ENCODE measurements at places on chromosomes 5 and 9.

- no peaks in the 10 kb centered on the region for H3K27me3 ChIP-seq
- no peak overlapping the region for H3K27ac ChIP-seq
- no peak overlapping the region for H3K4me3 ChIP-seq
- no peaks in the 10 kb centered on the region for H3K4me1 ChIP-seq
- H3K36me3 ChIP-seq, result peaks cover 82% of the 10 kb centered on the region
These were observed 33.6 kb downstream of the RAB14 start for GRCh38 chr9:121168052-121168451.

DNA sequence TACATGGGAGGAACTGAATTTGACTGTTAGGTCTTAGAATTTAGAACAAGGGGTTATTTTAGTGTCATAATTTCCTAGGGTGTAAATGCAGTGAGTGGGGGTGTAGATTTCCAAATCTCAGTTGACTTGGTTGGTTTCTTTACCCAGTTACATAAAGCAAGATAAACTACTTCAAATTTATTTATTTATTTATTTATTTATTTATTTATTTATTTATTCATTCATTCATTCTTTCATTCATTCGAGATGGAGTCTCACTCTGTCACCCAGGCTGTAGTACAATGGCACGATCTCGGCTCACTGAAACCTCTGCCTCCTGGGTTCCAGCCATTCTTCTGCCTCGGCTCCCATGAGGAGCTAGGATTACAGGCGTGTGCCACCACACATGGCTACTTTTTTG lies 200.4 kb downstream of the SLF1 start:
- no peak overlapping the region for H3K27ac ChIP-seq
- no peak overlapping the region for H3K4me3 ChIP-seq
- no peaks in the 10 kb centered on the region for H3K4me1 ChIP-seq
- DNase-seq, result no peak
- H3K27me3 ChIP-seq, result no peaks in the 10 kb centered on the region

DNA sequence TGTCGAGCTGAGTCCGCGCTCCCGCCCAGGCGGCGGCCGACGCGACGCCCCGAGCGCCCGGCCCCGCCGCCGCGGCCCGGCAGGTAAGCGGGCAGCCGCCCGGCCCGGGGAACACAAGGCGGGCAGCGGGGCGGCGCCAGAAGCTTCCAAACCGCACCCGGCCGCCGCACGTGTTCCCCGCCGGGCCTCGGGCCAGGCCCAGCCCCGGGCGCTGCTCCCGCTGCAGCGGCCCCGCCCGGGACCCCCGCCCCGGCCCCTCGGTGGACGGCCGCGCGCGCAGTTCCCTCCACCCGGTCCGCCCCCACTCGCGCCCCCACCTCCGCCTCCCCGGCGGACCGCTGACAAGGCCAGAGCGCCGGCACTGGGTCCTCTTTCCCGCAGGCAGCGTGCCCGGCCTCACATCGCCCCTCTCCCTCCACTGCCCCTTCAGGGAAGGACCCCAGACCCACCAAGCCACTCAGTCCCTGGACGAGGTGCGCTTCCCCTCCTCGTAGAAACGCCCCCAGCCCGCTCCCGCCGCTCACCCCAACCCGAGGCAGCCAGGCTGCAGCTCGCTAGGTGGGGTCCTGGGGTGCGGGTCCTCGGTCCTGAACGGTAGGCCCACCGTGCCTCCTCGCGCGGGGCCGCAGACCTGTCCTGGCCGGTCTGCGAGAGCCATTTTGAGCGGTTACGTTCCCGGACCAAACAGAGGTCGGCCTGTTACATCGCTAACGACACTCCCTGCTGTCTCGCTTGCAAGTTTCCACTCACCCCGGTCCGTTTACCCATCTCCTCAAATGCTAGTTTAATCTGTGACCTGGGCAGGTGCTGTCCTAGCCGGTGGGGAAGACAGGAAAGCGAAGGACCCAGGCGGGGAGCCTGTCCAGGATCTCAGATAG lies 475 bp downstream of the WDR5 start:
- peaks cover 16% of the 10 kb centered on the region for H3K36me3 ChIP-seq
- peak overlapping the region; percentile 99 for H3K4me3 ChIP-seq
- no peak for DNase-seq
- peak overlapping the region; percentile 97 for H3K27ac ChIP-seq
- H3K27me3 ChIP-seq, result no peaks in the 10 kb centered on the region
- peaks cover 54% of the 10 kb centered on the region for H3K4me1 ChIP-seq

- no peak overlapping the region for H3K4me3 ChIP-seq
- H3K4me1 ChIP-seq, result peaks cover 18% of the 10 kb centered on the region
- H3K36me3 ChIP-seq, result no peaks in the 10 kb centered on the region
- no peak for DNase-seq
- H3K27me3 ChIP-seq, result peaks cover 98% of the 10 kb centered on the region
- no peak overlapping the region for H3K27ac ChIP-seq
These were observed 3.6 kb upstream of the FOXD1 start for GRCh38 chr5:73452215-73452614.

DNA sequence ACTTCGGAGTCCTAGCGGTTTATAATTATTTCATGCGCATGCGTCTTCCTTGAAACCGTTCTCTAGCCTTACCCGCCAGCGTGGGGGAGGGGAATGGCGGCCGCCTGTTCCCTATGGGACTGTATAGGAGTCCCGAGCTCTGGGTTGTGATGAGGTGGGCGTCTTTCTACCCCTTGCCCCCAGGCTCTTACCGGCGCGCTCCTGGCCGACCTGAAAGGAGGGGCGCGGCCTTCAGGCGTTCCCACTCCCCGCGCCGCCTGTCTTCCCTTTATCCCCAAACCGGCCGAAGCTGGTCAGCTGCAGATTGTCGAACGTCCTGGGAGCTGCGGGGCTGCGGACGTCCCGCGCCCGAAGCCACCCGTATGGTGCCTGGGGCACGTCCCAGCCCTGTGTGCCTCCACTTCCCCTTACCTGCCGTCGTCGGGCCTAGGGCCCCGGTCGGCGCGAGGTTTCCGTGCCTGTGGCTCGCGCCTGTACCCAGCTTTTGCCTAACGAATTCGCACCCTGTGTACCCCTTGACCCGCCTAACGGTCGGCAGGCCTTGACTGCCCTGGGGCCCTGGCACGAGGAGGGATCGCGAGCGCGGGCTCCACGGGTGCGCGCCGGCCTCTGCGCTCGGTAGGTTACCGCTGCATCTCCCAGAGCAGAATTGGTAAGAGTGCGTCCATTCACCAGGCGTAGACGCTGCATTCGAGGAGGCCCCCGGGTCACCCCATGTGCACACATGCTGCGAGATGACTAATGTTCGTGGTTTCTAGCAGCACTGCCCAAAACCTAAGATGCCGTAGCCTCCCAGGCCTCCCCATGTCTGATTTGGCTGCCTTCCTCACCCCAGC lies 653 bp upstream of the HNRNPH1 start:
- peak; percentile 41 for DNase-seq
- H3K27ac ChIP-seq, result peak overlapping the region; percentile 100
- H3K4me3 ChIP-seq, result peak overlapping the region; percentile 99
- H3K36me3 ChIP-seq, result peaks cover 34% of the 10 kb centered on the region
- peaks cover 54% of the 10 kb centered on the region for H3K4me1 ChIP-seq

DNA sequence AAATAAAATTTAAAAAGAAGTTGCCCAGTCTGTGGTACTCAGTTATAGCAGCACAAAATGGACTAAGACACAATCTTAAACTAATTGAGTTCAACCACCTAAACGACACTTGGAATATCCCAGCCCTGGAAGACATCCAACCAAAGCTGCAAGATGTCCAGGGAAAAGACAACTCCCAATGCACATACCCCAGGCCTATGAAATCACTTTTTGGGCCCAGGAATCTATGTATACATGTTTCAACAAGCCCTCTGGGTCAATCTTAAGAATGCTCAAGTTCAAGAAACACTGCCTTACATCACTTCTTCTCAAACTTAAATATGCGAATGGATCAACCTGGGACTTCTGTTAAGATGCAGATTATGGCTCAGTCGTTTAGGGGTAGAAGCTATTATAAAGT lies 148.6 kb downstream of the ELAVL2 start:
- no peaks in the 10 kb centered on the region for H3K4me1 ChIP-seq
- no peaks in the 10 kb centered on the region for H3K36me3 ChIP-seq
- no peak overlapping the region for H3K27ac ChIP-seq
- no peaks in the 10 kb centered on the region for H3K27me3 ChIP-seq

DNA sequence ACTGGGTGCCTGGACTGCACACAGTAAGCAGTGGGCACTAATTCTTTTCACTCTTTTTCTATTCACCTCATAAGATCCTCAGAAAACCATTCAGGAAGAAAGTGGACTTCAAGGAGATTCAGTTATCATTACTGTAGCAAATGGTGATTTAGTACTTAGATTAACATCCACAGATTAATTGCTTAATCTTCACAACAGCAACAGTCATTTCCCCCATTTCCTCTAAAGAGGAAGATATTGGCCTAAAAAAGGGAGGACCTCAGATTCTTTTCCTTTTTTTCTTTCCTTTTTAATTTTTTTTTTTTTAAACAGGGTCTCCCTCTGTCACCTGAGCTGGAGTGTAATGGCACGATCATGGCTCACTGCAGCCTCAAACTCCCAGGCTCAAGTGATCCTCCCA lies 64.4 kb downstream of the AUH start:
- H3K4me3 ChIP-seq, result no peak overlapping the region
- H3K27ac ChIP-seq, result no peak overlapping the region
- DNase-seq, result no peak
- peaks cover 49% of the 10 kb centered on the region for H3K36me3 ChIP-seq
- no peaks in the 10 kb centered on the region for H3K27me3 ChIP-seq

GRCh38 chr5:65967288-65968066 lies 41.1 kb downstream of the ERBIN start:
- H3K27ac ChIP-seq, result no peak overlapping the region
- H3K4me3 ChIP-seq, result no peak overlapping the region

- no peak overlapping the region for H3K4me3 ChIP-seq
- no peak for DNase-seq
- peak overlapping the region; percentile 66 for H3K27ac ChIP-seq
- peaks cover 83% of the 10 kb centered on the region for H3K36me3 ChIP-seq
- H3K27me3 ChIP-seq, result no peaks in the 10 kb centered on the region
- peaks cover 43% of the 10 kb centered on the region for H3K4me1 ChIP-seq
These were observed 53.9 kb downstream of the CSNK1A1 start for GRCh38 chr5:149497357-149497756.

DNA sequence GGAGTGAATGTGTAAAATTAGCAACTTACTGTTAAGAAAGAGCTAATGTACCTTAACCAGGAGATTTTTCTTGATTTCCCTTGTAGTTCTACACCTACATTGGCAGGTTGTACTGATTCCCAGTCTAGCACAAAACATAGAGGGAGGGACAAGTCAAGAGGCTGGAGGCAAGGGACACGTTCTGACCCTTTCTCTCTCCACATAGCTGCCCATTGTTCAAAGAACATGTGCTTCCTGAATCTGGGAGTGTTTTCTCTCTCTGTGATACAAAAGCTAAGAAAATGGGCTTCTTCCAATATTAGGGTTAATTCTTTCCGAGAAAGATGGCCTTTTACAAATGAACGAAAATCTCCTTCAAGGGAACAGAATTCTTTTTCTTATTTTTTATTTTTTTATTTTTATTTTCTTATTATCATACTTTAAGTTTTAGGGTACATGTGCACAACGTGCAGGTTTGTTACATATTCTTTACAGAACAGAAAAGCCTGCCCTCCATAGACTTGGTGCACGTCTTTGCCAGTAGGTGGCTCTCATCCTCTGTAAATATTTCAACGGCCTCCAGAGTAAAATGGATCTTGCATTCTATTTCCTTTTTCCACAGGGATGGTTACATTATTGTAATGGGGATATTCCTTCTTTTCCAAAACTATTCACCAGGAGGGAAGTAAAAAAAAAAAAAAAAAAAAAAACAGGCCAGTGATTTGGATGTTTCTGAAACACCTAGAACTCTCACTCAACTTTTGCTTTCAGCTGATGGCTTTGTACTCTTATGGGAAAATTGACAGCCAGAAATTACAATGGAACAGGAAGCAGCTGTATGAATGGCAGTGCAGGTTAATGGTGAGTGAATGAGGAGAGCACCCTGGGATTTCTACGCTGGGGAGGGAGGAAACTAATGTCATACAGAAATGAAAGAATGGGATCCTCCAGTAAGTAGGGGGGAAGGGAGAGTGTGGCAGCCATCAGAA lies 13.1 kb upstream of the IFNA5 start:
- no peaks in the 10 kb centered on the region for H3K27me3 ChIP-seq
- no peak overlapping the region for H3K27ac ChIP-seq
- peaks cover 12% of the 10 kb centered on the region for H3K36me3 ChIP-seq
- DNase-seq, result no peak
- peaks cover 16% of the 10 kb centered on the region for H3K4me1 ChIP-seq
- no peak overlapping the region for H3K4me3 ChIP-seq

- DNase-seq, result no peak
- H3K27me3 ChIP-seq, result no peaks in the 10 kb centered on the region
- no peak overlapping the region for H3K4me3 ChIP-seq
These were observed 30.0 kb upstream of the PCSK1 start for GRCh38 chr5:96463091-96463490.
